ENCODE measurements at places on chromosomes 4 and X. TPM values are rescaled to one million over a fixed set of nuclear protein-coding genes. Genes with fewer than 3 reads are reported as not detected.
A peak's percentile ranks its signal among the peaks of the same experiment; 100 is the strongest.

GRCh38 chr4:38455092-38455862 is 208.7 kb upstream of the KLF3 start:
- no peak for DNase-seq

GRCh38 chr4:106615961-106616360 is 247.4 kb upstream of the GIMD1 start:
- peak; percentile 43 for DNase-seq

The CCNB3 gene
- 1.9 TPM for polyA plus RNA-seq

The CFAP97 gene
- 5.3 TPM for polyA plus RNA-seq

DNA sequence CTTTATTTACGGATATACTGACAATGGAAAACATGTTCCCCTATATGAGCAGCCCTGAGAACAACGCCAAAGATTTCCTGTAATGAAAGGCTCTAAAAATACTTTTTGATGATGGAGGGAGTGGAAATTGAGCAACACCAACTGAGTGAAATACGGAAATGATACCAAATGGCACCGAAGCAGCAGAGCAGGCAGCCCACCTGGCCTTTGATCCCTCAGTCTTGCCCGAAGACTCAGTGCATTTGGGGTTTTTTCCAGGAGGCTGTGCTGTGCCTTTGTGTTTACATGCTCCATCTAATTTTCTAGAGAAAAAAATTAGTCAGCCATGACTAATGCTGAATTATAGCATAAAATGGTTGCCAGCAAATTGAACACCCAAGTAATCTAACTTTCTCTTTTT is 169.9 kb upstream of the RBPJ start:
- DNase-seq, result no peak
